A549 treated with DMSO at 1 μM for 4 hours (cell line): ENCODE measurements at places on chromosomes 1 and 21. TPM values are rescaled to one million over a fixed set of nuclear protein-coding genes. Genes with fewer than 3 reads are reported as not detected.

The TFF3 gene
- total RNA-seq, result not detected in 5 replicates

The GUCA2A gene
- total RNA-seq, result not detected in 5 replicates

The LINGO4 gene
- not detected in 5 replicates for total RNA-seq

The TMEM35B gene
- total RNA-seq, result 16.7 to 20.1 TPM (median 17.3 TPM) in 5 replicates

The FABP3 gene
- total RNA-seq, result not detected in 5 replicates
